ENCODE measurements at places on chromosomes 6 and 20. TPM values are rescaled to one million over a fixed set of nuclear protein-coding genes. Genes with fewer than 3 reads are reported as not detected.

The ADTRP gene
- 0.83 TPM for total RNA-seq

The CCN5 gene
- total RNA-seq, result not detected

The ADGB gene
- total RNA-seq, result not detected

The PSORS1C2 gene
- not detected for total RNA-seq

The CD24 gene
- 389 TPM for total RNA-seq

The LST1 gene
- not detected for total RNA-seq

The HLA-G gene
- total RNA-seq, result 0.56 TPM

The NKAPL gene
- total RNA-seq, result not detected

The B4GALT5 gene
- 24.1 TPM for total RNA-seq

Measured in HT-29 (cell line).